ENCODE measurements at places on chromosomes 6 and 20.

DNA sequence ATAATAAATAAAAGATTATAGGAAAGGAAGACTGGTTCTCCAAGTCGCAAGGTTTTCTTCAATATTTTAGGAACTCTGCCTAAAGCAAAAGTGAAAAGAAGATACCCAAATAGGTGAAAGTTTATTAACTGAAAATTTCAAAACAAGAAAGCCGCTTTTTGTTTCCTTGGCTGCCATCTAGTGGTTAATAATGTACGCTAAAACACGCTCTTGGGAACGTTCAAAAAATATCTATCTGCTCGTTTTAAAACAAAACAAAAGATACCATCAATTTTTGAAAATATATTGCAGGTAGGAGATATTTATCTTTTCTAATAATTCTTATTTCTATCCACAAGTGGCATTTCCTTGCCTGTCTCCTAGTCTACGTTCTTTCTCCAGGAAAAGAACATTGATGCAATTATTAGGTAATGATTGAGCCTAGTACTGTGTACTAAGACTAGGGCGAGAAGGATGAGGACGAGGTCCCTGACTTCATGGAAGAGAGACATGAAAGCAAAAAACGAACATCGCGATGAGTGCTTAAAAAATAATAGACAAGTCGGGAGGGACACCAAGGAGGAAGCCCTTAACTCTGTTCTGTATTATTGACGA is 97.2 kb downstream of the SPTLC3 start:
- DNase-seq: no peak

GRCh38 chr6:158131926-158132325 is 36.1 kb downstream of the SERAC1 start:
- DNase-seq: no peak

GRCh38 chr6:122407712-122408111 is 8.3 kb downstream of the HSF2 start:
- no peak for DNase-seq

DNA sequence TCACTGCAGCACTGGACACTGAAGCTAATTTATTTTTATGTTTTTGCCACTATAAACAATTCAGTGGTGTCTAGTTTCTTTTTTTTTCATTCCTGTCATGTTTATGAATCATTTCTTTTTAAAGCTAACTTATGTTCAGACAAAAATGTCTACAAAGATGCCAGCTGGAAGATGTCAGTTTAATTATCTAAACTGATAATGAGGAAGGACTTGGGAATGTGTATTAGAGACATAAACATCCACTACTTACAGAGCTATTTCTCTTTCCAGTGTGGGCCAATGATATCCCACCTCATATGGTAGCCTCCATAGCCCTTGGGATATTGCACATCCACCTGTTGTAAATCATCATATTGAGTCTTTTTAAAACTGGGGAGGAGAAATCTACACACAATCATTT is 132.1 kb upstream of the FAM184A start:
- DNase-seq: no peak

- no peak for DNase-seq
These were observed 232.6 kb downstream of the TMEM242 start for GRCh38 chr6:157090736-157091135.

GRCh38 chr20:45969712-45970634 is 2.0 kb downstream of the ZNF335 start:
- DNase-seq: no peak

DNA sequence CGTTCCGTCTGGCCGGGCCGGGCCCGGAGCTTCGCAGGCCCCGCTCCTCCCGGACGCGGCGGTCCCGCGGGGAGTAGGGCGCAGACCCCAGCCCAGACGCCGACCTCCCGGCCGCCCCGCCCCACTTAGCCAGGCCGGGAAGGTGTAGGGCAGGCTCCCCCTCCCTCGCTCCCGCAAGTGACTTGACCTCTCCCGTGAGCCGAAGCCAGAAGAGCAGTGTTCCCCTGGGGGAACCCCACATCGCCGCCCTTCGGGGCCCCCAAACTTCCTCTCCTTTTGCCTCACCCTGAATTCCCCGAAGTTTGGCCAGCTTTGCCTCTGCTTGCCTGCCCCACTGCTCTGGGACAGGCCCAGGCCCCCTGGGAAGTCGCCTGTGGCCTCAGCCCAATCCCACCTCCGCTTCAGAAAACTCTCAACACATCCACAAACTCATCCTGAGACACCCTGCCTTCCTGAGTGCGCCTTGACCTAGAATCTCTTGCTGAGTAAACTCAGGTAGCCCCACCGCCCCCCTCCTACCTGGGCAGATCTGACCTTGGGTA is 524 bp upstream of the NOL4L start:
- peak; percentile 62 for DNase-seq

DNA sequence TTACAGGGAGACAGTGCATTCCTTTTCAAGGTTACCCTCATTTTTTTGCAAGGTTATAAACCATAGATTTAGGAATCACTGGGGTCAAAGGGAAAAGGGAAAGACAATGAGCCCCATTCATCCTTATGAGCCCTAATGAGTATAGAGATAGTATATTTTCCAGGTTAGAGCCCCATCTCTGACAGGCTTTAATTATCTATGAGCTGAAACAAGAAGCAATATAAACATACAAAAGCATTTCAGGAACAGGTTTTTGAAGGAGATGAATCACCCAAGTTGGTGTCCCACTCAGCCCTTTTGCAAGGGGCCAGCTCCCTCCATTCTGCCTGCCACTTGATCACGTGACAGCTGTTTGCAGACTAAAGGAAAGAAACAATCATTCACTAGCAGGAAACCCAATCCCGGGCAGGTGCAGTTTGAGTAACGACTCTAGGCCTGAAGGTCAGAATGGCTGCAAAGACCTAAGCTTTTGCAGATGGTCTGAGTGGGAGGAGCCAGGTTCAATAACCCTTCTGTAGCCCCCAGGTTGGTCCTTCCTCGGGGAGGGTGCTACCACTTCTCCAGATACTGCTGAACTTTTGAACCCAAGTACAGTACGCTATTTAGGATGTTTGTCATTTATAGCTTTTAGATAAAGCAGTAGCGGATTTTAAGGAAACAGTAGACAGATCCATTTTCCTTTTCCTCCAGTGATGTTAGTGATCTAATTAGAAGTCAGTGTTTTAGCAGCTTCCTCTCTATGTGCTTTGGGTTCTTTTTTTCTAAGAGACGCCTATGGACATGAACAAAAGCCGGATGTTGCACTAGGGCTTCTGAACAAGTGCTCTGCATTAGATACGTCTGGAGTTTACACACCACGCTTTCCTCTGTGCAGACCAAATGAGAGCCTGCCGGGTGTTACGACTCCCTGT is 253.2 kb downstream of the SOX4 start:
- no peak for DNase-seq

DNA sequence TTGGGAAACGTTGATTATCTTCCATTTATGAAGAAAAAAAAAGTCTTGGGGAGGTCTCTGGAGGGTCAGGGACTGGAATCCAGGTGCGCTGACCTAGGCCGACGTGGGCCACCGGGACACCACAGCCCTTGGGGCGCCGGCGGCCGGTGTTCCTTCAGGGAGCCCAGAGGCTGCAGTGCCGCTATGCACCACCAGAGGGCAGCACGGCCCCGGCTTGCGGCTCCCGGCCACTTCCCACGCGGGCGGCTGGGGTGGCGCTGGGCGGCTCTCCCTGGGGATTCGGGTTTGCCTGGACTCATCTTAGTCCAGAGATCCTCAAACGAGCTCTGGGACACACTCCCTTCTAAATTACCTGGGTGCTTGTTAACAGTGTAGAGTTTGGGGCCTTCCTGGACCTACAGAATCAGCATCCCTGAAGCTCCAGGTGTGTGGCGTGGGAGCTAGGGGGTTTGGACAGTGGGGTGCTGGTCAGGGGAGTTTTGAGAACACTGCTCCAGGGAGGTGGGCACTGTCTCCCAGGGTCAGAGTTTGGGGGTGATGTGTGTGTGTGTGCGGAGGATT is 23.0 kb upstream of the GTSF1L start:
- peak; percentile 90 for DNase-seq

GRCh38 chr6:151811081-151811480 is 3.6 kb downstream of the ESR1 start:
- no peak for DNase-seq

DNA sequence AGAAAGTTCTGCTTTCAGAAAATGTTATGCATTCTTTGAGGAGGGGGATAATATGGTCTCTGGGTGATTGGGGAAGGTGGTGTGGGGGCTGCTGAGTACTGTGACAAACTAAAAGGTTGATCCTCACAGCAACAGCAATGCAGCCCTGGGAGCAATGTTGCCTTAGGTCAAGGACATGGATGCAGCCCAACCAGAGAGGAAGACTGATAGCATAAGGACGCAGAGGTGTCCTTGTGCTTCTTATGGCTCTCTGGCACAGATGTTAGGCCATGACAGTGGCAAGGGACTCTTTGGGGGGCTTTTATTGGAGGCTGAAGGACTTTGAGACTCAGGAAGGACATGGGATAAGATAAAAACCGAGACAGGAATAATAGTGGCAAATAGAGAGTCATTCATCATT is 186.2 kb upstream of the PHACTR1 start:
- no peak for DNase-seq

All from ecto neural progenitor cell (in vitro differentiated cells).